ENCODE measurements at places on chromosomes 4 and X.

- no peak for DNase-seq
These were observed 8.8 kb downstream of the LARP7 start for GRCh38 chr4:112645541-112646329.

DNA sequence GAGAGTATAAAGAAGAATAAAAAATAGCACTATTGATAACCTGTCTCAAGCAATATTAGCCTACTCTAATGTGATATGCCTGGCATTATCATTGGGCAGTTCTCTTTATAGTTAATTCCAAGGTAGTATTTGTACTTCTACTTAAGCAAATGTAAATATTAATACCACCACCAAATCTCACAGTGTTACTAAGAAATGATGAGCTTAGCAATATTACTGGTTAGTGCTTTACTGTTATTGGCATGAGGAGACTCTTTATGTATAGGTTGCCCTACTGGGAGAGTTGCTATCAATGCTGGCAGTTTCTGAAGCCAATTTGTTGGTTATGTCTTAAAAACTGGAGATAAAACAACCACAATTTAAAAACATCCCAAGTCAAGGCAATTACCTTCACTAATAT, 155.7 kb downstream of the CDS1 start:
- no peak for DNase-seq

DNA sequence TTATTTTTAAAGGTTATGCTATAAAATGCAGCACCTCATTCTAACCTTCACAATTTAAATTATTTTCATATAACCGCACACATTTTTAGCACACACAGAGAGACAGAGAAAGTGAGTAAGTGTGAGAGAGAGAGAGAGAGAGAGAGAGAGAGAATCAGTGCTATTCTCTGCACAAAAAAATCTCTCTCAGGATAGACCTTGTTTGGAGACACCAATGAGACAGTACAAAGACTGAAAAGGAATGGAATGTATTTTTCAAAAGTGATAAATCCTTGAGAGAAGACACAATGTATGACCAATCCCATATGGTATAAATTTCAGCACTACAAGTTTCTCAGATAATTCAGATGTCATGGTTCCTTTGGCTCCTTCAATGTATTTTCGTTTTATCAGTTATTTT, 132.1 kb upstream of the PCDH18 start:
- no peak for DNase-seq

DNA sequence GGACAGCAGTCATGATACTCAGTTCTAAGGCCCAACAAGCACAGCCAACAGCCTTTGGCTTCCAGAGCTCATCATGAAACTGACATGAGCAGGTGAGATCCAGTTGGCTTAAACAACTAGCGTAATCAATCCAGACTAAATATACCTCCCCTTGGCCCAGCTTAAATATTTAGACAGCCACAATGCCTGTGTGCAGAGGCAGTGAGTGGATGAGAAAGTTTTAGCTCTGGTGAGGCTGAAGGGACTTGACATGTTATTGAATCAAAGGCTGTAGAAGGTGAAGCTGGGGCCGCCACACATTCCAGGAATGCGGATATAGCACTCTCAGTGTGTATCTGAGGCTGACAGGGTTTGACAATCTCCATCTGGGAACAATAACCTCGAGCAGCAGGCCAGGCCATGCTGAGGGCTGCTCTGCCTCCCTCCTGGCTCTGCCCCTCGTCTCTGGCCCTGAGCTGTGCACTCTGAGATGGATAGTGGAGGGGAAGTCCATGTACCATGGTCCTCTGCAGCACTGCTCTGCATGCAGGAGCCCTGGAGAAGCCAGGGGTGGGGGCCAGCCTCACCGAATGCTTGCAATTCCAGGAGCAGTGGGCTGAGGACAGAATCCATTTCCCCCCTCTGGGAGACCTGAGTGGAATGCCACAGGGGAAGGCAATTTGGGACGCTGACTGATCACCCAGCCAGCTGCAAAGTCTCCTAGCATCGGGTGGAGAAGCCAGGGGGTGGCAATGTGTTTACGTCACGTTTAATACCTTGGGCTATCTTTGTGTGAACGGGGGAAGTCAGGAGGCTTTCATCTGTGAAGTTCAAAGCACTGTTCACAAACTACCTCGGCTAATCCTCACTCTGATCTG, 37.3 kb upstream of the RASL11B start:
- DNase-seq = no peak

- DNase-seq = peak; percentile 18
These were observed 1826.0 kb downstream of the STIM2 start for GRCh38 chr4:28686618-28687017.

DNA sequence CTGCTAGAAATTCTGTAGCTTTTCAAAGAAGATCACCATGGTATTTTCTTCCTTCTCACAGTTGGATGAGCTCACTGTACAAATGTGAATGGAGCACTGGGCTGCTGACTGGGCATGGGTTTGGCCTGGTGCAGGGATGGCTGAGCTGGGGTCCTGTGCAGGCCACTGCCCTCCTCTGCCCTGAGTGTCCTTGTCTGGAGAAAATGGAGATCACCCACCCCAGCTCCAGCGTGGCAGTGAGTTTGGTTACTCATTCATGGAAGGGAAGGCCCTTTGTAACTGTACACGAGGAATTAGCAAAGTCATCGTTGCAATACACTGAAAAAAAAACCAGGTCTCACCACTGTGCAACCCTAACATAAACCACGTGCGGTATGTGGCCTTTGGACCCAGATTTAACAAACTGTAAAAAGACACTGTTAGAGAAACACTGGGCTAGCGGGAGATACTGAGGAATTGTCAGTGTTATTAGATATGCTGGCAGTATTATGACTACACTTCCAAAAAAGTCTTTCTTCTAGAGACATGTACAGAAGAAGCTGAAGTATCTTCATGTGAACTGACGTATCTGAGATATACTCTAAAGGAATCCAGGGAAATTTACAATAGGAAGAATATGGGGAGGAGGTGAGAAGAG, 16.1 kb upstream of the TBC1D14 start:
- DNase-seq = no peak

DNA sequence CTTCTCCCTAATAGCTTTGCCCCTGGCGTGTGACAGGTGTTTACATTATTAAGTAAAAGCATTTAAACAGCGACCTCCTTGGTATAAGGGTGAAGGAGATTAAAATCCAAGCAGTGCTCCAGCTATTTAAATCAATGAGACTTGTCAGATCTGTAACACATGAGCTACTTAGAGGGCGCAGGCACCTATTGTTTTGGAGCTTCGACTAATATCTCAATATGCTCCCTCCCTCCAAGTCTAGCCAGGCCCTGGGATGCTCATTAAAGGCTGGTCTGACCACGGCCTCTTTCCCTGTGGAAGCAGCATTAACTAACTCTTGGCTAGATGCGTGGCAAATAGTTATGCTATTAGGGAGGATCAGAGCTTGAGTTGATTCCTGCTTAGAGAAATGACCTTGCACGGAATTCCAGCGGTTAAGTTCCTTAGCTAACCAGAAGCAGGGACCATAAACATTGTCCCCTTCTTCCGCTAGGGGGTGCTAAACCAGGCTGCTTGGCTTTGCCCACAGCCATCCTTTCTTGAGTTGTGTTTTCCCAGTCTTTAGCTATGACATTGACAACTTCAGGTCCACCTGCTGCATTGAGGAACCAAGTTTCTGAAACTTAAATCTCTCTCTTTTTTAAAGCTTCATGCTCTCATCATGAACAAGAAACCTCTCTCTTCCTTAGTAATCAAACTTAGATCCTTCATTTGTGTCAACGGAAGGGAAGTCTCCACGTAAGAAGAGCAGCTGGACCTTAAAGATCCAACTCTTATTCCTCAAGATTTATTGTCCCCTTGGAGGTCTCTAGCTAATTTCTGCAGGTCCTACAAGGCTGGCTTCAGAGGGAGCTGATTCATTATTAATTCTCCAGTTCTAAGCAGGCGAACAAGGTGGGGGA, 80.7 kb upstream of the IGFBP7 start:
- DNase-seq = peak; percentile 32

- no peak for DNase-seq
These were observed 42.0 kb downstream of the APELA start for GRCh38 chr4:164918956-164919355.

DNA sequence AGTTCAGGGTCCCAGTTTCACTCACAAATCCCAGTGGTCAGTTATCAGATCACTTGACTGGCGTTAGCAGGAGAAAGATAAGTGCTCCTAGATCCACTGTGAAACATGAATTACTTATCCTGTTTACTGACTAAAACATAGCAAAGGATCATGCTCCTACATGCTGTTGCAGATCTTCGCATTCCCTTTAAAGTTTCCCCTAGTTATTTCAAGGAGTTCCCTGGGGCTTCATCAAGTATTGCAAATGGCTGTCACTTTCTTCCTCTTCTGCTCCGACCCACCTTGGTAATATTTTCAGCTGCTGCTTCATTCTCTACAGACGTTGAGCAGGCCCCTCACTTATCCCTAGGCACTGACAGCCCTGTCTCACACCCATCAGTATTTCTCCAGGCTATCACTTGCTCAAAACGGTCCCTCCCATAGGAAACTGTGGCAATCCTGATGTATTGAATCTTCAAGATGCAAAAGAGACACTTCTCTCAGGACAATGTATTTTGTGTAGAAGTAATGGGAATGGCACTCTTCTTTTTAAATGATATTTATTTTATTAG, 466.0 kb downstream of the INPP4B start:
- no peak for DNase-seq
